ENCODE measurements at places on chromosomes 2 and 18.

DNA sequence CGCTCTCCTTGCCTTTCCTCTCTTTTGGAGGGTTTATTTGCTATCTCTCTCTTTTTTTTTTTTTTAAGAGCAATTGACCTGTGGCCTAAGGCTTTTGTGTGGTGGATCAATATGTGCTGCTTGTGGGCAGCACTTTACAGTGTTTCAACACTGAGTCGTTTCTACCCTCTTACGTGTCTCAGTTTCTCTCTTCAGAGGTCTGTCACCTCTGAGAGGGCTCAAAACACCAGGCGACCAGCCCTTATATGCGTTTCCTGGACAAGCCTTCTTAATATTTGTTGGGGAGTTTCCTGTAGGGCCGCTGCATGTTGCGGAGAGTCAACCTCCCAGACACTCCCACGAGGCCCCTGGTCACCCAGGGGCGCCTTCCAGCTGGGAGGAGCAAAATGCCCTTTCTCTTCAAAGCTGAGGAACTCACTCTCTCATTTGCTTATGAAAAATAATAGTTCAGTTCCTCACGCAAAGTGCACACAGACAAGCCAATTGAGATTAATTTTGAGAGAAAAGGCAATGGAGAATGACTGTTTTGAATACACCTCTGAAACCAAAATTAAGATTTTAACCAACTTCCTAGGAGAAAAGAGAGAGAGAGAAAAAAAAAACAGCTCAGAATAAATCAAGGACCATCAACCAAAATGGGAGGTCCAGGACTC lies 96.3 kb upstream of the B3GNT2 start:
- no peak for DNase-seq

GRCh38 chr2:188050726-188051125 lies 240.9 kb upstream of the GULP1 start:
- DNase-seq: no peak

DNA sequence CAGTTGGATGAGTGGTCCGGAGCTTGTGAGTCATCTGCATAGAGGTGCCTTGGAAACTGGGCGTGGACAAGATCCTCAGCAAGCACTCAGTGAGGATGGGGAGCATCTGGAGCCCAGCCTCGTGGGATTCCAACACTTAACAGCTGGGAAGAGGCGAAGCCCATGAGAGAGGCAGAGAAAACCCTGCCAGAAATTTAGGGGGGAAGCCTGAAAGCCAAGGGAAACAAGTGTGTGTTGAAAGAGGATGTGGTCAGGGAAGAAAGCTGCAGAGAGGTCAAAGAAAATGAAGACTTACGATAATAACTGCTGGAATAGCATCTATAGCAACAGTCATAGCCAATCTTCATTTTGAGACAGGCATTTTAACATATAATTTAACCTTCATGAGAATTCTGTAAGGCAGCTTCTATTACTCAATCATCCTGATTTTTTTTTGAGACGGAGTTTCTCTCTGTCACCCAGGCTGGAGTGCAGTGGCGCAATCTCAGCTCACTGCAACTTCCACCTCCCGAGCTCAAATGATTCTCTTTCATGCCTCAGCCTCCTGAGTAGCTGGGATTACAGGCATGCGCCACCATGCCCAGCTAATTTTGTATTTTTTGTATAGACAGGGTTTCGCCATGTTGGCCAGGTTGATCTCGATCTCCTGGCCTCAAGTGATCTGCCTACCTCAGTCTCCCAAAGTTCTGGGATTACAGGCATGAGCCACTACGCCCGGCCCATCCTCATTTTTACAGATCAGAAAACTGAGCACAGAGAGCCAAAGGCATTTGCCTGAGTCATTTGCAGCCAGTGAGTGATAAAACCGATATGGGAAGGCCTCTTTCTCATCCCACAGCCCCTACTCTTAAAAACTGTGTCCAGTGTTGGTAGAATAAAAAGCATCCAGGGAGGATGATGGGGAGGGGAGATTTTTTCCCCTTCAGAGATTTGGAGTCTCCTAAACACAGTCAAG lies 214.4 kb upstream of the EPAS1 start:
- DNase-seq: peak; percentile 25

DNA sequence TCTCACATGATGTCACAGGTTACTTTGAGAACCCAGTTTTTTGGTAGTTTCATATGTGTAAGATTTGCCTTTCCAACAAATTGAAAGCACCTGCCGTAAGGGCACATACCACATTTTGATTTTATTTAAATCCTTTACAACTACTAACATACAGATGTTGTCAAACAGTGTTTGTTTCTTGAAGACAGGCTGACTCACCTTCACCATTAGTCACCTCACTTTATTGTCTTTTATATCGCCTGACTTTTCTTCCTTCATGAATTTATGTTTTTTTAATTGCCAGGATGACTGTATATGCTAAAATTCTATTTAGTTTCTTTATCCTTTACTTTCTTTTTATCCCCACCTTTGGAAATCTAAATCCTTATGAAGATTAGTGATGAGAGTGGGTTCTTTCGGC lies 886.7 kb downstream of the SUCLG1 start:
- DNase-seq: peak; percentile 67

- DNase-seq: peak; percentile 31
Measured at GRCh38 chr2:181656450-181657291, at the start of gene CERKL. CERKL (minus strand) TSS chr2:181657105; CDS start chr2:181657006, 99 bp downstream.

- no peak for DNase-seq
Measured at GRCh38 chr2:100989666-100990065, 12.4 kb upstream of the RPL31 start.

- peak; percentile 85 for DNase-seq
Measured at GRCh38 chr2:113842919-113843736, 46.8 kb upstream of the ACTR3 start.

DNA sequence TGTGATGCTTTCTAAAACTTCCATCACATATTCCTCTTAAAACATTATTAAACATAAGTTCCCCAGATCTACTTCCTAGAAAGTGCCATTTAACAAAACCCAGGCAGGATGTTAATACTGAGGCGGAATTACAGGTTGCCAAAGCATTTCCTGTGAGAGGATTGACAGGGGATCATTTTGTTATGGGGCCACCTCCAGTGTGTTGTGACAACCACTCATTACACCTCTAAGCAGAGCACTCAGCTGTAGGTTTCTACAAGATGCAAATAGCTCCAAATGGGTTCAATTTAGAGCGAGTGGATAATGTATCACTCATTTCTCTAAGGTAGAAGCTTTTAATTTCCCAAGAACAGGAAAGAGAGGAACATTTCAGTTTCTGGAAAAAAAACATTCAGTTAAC lies 1429.5 kb upstream of the ACVR2A start:
- no peak for DNase-seq

DNA sequence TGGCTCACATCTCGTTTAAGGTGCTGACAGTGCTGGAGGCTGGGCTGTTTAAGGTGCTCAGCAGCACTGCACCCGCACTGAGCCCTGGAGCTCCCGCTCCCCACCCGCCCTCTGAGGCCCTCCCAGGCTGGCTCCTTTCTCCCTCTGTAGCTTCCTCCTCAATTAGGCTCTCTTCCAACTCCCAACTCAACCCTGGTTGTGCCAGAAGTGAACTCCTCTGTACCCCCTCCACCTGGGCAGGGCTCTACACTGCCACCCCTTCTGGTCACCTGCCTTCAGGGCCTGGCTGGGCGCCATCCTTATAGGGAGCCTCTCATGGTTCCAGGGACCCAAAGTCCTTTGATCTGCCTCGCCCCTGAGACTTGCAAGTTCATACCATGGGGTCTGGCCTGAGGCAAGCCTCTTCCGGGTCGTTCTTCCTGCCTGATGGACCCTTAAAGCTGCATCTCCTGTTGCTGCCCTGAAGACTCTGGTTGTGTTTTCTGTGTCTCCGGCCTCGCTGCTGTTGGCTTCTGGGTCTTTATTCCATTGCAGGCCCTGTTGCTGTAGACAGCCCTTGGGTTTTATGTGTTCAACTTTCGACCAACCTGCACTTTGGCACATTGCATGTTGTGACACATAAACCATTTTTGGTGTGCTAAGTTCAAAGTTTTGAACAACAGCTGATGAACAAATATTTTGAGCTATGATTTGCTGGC lies 199.6 kb downstream of the LDLRAD4 start:
- DNase-seq: no peak

DNA sequence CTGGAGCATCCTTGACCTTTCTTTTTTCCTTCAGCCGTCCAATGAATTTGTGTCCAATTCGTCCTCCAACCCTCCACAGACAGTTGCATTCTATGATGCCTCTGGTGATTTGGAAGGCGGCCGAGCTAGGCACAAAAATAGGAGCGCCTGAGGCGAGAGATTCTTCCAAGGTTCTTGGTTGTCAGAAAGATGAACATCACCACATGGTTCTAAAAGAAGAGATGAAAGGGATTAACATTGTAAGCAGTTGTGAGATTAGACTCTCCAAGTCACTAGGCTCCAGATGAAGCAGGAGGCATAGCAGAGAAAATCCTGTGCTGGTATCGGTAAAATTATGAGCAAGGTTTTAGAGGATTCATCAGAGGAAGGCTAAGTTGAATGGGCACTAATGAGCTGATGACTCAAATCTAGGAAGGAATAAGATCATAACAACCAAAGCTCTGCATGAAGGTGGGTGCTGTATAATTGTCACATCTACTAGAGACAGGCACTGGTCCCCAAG lies 75.4 kb upstream of the MAP4K3 start:
- no peak for DNase-seq

- DNase-seq: no peak
Measured at GRCh38 chr2:176763130-176763529, 449.5 kb upstream of the HNRNPA3 start.

- DNase-seq: no peak
Measured at GRCh38 chr18:24446453-24446852, 14.0 kb upstream of the HRH4 start.

DNA sequence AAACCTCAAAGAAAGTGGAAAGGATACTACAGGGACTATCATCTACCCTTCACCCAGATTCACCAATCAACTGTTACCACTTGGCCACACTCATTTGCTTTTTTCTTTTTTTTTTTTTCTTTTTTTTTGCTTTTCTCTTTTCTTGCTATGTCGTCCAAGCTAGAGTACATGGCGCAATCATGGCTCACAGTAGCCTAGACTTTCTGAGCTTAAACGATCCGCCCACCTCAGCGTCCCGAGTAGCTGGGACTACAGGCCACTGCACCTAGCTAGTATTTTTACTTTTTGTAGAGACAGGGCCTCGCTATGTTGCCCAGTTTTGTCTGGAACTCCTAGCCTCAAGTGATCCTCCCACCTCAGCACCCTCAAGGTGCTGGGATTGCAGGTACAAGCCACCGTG lies 24.0 kb downstream of the BIN1 start:
- DNase-seq: no peak

All from epithelial cell of esophagus (primary cell).